ENCODE measurements at places on chromosomes 4 and X.

- DNase-seq: no peak
Measured at GRCh38 chr4:37767546-37767945, 58.9 kb upstream of the PGM2 start.

DNA sequence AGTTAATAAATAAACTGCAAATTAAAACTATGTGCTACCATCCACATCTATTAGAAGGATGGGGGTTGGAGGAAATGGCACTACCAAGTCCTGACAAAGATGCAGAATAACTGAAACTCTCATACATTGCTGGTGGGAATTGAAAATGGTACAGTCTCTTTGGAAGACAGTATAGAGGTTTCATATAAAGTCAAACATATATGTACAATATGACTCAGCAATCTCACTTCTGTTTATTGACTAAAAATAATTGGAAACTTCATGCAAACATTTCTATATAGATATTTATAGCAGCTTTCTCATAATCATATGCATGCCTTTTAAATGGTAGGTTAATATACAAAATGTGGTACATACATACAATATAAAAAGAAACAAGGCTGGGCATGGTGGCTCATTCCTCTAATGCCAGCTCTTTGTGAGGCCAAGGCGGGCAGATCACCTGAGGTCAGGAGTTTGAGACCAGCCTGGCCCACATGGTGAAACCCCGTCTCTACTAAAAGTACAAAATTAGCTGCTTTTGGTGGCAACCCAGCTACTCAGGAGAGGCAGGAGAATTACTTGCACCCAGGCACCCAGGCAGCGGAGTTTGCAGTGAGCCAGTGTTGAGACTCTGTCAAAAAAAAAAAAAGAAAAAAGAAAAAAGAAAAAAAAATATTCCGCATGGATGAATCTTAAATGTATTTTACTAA lies 225.0 kb upstream of the CXXC4 start:
- DNase-seq: no peak

DNA sequence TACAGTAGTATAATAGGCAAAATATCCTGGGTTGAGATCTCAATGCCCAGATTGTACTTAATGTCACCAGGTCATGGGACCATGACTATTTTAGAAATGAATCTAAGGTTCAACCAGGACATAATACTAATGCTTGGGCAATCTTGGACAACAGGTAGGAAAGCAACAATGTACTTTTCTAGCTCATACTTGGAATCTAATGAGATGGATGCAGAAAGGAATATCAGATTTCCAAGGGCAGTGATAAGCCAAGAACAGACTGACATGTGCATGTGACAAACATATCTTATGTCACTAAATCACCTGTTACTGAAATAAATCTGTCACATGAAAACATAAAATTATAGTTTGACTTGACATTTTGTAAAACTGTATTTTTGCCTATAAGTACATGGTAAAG lies 51.1 kb downstream of the RPS6KA3 start:
- DNase-seq: no peak

- no peak for DNase-seq
Measured at GRCh38 chr4:15756361-15756861, 21.7 kb upstream of the CD38 start.

- DNase-seq: no peak
Measured at GRCh38 chr4:151679231-151679630, 81.6 kb downstream of the GATB start.

- DNase-seq: no peak
Measured at GRCh38 chrX:126170720-126171119, 4.6 kb upstream of the DCAF12L2 start.

GRCh38 chr4:8270418-8270771 lies 841 bp downstream of the HTRA3 start:
- no peak for DNase-seq

- no peak for DNase-seq
Measured at GRCh38 chr4:83581411-83582288, 45.7 kb downstream of the GPAT3 start.

- no peak for DNase-seq
Measured at GRCh38 chrX:11768039-11768438, 10.0 kb downstream of the MSL3 start.

- DNase-seq: no peak
Measured at GRCh38 chrX:64570204-64570603, 175.0 kb upstream of the MTMR8 start.

DNA sequence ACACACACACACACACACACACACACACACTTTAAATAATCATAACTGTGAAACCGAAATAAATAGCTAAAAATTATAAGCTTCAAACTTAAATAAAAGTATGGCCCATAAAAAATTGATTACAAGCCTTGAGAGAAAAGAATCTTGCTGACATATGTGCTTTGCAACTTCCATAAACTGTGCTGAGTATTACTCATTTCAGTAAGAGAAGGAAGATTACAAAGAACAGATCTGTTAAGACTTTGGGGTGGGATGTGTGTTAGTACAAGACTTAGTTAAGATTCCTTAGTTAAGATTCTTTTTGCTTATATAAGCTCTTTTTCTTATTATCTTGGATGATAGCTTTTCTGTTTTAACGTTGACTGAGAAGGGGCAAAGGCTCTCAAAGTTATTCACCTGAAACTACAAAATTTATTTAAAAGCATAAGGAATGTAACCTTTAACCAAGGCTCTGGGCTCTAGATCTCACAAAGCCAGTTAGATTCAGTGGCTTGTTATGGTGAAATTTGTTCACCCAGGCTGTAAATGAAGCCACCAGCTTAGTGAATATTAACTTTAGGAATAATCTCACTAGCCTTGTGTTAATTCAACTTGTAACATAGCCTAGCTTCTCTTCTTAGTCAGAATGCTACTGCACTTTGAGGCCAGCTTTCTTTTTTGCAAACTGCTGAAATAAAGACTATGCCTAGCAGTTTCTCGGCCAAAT lies 58.2 kb downstream of the ARSJ start:
- no peak for DNase-seq
